ENCODE measurements at places on chromosomes 6 and 20. TPM values are rescaled to one million over a fixed set of nuclear protein-coding genes. Genes with fewer than 3 reads are reported as not detected.

The C6orf58 gene
- total RNA-seq = not detected

- no peak for DNase-seq
These were observed 167.2 kb downstream of the TFAP2C start for GRCh38 chr20:56796345-56796744.

The SALL4 gene
- 204 TPM for total RNA-seq

- no peak for DNase-seq
These were observed 143.7 kb downstream of the BTBD9 start for GRCh38 chr6:38495922-38496635.

- DNase-seq = no peak
These were observed 319.5 kb downstream of the CBLN4 start for GRCh38 chr20:55685841-55686240.

DNA sequence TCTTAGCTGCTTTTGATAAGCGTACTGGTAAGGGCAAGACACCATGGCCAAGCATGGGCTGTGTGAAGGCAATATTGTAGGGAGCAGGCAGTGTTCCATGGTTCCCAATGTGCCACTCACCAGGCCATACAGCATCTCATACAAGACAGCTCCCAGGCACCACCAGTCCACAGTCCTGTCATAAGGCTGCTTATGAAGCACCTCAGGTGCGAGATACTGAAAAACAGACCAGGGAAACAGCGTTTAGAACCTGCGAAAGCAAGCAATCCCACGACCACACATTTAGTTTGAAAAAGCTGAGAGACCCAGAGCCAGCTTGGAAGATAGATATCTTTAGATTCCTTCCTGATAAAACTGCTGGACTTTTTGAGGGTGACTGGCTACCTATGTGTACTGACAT is 119.1 kb upstream of the SLC2A12 start:
- DNase-seq = no peak

DNA sequence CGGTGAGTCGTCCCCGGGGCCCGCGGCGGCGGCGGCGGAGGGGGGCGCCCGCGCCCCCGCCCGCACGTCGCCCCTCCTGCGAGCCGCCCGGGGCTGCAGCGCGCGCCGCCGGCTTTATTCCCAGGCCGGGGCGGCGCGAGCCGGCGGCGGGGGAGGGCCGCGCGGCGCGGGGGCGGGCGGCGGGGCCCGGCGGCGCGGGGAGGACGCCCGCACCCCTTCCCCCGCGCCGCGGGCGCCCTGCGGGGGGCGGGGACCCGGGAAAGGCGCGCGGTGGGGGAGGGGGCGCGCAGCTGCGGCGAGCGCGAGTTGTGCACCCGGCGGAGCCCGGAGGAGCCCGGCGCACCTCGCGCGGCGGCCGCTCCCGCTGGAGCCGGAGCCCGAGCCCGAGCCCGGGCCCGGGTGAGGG is 646 bp downstream of the HMGA1 start:
- DNase-seq = no peak

GRCh38 chr6:100116411-100117194 is 122.6 kb upstream of the MCHR2 start:
- DNase-seq = peak; percentile 43

DNA sequence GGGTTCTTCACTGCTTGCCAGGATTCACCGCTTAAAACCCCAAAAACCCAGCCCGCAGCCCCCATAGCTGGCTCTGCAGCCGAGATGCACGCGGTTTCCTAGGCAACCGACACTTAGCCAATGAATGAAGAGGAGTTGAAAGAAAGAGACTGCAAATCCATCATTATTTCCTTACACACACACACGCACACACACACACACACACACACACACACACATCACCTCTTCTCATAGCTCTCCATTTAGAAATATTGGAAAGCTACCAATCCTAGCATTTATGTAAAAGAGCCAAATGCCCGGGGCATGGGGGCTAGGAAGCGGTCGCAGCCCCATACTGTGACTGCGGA is 3.4 kb upstream of the TUBB2B start:
- peak; percentile 59 for DNase-seq

DNA sequence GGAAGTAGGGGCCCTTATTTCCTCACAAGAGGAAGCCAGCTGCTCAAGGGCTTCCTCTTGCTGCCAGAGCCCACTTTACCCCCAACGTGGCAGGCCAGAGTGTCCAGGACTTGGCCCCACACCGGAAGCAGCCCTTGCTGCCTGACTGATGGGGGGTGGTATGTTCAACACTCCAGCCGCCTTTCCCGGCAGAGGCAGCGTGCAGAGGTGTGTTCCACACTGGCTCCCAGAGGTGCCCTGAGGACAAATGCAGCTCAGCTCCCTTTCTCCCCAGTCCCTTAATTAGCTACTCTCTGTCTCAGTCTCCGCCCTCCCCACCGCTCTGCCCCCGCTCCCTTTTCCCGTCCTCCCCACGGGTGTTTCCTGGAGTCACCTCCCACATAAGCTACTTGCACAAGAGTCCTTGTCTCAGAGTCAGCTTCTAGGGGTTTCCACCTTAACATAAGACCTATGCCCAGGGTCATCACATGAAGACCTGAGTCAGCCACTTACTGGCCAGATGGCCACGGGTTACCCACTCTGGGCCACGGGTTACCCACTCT is 61.7 kb upstream of the SHLD1 start:
- no peak for DNase-seq

DNA sequence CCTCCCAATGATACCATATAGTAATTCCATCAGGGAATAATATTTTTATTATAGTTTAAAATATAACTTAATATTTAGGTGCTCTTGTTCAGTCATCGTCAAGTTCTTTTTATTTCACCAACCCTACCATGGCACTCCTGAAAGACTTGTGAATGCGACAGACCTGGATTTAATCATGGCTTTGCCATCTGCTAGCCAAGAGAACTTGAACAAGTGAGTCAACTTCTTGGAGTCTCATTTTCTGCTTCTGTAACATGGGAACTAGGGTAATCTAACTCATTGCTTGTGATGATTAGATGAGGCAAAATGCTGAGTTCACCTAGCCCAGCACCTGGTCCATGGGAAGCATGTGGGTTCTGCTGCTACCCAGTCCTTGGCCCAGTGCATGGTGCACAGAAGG is 62.9 kb downstream of the ESR1 start:
- no peak for DNase-seq

The RSPH9 gene
- total RNA-seq = 0.35 TPM

The SIRPA gene
- total RNA-seq = 5.9 TPM

The COL11A2 gene
- total RNA-seq = 4.4 TPM

The THBS2 gene
- 33.5 TPM for total RNA-seq

DNA sequence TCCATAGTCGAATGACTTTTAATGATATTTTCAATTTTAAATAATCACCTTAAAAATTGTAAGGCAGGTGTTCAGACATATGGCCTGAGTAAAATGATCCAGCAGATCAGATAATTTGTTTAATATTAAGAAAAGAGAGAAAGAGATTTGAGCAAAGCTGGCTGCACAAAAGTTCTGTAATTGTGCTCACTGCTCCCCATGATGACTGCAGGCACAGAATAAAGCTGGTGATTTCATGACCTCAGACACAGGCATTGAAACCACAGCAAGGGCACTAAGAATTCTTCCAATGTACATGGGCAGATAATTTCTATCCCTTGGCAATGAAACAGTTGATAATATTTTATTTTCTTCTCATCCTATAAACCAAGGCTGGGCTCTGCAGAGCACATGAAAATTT is 553.1 kb downstream of the NKAIN2 start:
- DNase-seq = no peak

DNA sequence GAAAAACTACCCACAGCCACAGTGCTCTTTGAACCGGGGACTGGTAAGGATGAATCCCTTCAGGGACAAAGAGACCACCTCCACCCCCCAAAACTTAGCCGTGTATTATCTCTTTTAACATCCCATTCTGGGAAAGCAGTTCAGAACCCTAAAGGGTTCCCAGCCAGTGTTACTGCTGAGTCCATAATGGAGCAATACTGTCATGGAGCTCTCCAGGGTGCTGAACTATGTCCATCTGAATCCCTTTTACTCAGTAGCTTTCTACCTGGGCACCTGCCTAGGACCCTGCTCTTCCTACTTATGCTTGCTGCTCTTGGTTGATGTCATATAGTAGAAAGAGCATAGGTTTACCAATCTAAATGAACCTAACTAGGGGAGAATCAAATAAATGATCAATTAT is 22.3 kb upstream of the SAYSD1 start:
- peak; percentile 69 for DNase-seq

The TMC2 gene
- total RNA-seq = not detected

The PHF1 gene
- 63.6 TPM for total RNA-seq

The HLA-DOB gene
- 0.46 TPM for total RNA-seq

- no peak for DNase-seq
These were observed 527.0 kb downstream of the CDH26 start for GRCh38 chr20:60485012-60485760.

DNA sequence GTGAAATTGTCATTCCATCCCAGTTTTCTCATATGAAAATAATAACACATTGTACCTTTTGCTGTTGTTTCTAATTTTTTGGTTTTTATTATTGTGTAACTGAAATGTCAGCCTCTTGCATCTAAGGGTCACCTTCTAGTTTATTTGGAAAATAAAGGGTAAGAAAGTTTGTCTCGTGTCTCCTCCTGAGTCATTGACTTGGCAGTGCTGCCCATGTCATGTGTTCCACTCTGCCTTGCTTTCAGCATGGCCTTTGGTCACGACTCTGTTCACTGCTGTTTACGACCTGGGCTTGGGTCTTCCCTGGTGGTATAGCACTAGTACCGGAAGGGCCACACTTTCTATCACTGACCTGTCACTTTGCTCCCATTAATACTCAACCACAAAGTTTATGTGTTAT is 171.4 kb upstream of the RSPO3 start:
- no peak for DNase-seq

GRCh38 chr6:53986165-53986720 is 125.0 kb upstream of the MLIP start:
- peak; percentile 46 for DNase-seq

GRCh38 chr6:150312395-150312794 is 56.4 kb upstream of the IYD start:
- no peak for DNase-seq

The TCF21 gene
- 0.14 TPM for total RNA-seq

The GLP1R gene
- total RNA-seq = 1.8 TPM

The MACROD2 gene
- total RNA-seq = 3.5 TPM

Data from WTC11 (cell line).